ENCODE measurements at places on chromosomes 12 and 14.

- no peak for DNase-seq
Observed at GRCh38 chr12:53005215-53005985, 856 bp upstream of the EIF4B start.

DNA sequence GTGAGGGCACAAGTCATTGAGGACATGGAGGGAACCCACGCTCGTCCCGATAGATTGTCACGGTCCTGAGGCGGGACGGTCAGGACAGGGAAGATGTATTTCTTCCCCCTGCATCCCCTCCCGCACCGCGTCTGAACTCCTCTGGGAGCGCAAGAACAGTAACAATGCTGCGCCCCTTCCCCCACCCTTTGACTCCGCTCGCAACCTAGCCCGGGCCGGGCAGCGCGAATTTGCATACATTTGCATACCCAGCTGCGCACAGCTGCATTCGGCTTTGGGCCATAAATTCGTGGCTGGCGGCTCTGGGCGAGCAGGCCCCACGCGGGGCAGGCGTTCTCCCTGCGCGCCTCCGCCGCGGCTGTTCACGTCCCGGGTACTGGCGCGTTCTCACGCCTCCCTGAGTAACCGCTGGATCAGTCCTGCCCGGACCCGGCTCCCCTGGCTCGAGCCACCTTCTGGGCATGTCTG, 29.0 kb upstream of the SMUG1 start:
- DNase-seq, result no peak

DNA sequence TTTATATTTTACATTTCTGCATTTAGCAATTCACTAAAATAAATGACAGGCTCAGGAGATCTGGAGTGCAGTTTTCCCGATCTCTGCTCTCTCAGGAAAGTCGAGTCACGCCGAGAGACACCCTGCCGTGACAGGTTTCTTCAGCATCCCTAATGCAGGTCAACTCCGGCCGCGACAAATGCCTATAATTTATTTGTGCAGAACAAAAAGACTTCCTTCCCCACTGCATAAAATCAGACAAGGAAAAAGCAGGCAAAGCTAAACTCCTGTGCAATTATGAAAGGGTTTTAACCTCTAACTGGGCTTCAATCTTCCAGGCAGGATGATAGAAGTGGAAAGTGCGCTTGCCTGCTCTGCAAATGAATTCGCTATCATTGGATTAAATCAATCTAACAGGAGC, 28.1 kb downstream of the SPRING1 start:
- DNase-seq, result no peak

DNA sequence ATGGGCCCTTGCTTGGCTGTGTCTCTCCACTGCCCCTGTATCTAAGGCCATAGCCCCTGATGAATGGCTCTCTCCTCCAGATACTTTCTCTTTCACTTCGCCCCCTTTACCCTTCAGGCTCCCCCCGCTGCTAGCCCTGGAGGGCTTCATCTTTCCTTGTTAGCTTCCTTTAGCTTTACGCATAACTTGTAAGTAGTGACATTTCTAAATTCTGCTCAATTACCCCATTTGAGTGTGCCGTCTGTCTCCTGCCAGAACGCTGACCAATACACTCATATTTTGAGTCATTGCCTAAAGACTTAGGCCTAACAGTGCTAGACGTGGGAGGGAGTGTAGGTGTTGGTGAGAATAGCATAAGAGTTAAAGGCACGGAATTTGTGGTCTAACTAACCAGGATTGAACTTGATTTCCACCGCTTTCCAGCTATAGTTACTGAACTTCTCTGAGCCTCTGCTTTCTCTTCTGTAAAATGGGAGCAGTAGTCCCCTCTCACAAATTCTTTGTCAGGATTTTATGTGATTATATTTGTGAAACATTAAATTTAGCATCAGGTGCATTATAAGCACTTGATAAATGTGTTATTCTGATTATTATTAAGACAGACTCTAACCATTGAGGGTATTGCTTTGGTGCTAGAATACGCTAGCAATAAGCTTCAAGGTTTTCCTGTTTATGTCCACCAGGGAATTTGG, 129.3 kb downstream of the ZFP36L1 start:
- DNase-seq, result no peak

GRCh38 chr12:52235001-52235764, 2.1 kb downstream of the KRT7 start:
- no peak for DNase-seq

DNA sequence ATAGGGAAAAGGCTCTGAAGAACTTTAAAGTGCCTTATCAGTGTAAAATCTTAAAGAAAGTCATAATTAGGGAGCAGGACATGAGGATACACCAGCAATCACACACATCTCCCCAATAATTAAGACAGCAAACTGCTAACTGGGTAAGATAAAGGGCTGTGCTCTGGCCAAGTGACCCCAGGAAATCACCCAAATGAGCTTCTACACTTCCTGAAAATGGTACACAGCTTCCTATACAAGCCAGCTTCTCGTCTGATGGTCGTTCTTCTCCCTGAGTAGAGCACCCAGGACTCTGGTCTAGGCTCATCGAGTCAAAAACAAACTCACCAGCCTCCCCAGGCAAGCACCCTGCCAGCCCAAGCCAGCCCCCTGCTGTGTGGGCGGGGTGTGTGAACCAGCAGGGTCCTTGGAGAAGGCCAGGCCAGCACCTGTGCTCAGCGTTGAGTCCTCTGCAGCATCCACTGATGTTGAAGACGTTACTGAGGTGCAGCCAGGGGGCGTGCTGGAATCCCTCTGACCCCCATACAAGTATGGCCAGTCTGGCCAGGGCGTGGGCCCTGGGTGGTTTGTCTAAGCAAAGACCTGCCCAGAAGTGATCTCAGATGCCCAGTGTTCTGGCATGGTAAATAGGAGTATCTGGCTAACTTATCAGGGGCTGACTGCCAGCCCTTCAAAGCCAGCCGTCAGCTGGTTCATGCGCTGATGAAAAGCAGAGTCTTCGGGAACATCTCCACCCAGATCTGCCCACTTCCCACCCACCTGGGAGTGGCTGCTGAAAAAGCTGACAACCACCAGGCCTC, 41.4 kb downstream of the ACTN1 start:
- DNase-seq, result no peak

DNA sequence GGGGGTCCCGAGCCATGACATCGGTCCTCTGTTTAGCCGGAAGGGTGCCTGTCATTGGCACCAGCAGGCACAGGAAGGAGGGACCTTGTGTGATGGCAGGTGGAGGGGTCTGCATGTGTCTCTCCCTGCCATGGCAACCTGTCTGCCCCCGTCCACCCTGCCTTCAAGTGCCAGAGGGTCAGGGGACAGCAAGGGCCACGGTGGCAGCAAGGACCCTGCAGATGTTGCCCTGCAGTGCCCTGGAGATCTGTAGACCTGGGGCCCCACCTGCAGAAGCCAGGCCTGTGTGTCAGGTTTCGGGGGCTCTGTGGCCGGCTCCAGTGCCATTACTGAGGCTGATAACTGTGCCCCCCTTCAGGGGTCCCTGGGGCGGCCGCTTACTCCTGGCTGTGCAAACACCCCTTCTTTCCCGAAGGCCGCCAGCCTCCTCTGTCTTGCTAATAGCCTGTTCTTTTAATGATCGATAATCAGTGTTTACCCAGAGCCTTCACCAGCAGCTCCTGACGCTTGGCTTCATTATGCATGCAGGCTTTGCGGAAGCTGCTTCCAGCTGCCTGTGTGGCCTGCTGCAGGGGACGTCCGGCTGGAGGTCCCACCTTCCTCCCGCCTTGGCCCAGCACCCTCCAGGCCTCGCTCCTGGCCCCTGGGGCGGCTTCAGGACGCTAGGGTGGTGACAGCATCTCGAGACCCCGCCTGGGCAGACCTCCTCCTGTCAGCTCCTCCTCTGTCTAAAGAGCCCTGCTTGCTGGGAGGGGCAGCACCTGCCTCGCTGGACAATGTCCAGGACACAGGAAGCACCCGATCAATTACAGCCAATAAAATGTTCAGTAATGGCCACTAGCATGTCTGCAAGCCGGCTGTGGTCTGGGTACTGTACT, 153.0 kb downstream of the KIF26A start:
- no peak for DNase-seq

DNA sequence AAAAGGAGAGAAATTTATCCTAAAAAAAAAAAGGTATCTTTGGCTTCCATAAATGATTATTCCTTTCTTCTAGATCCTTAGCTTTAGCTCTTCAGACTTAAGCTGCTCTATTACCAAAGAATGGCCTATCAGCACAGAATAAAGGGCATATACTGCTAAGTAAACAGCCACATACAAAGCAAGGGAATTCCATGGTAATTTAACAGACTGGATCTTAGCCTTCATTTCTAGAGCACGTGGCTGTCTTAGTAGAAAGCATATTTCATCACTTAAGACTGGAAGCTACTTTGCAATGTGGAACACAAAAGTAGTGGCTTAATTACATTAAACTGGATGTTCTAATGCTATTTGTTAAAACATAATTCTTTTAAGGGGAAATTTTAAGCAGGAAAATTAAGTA, 23.1 kb downstream of the TMED10 start:
- DNase-seq, result no peak

GRCh38 chr14:100381395-100382105, 58.4 kb downstream of the SLC25A47 start:
- DNase-seq, result no peak

- no peak for DNase-seq
Observed at GRCh38 chr14:103472939-103473338, 49.7 kb downstream of the CKB start.

- DNase-seq, result no peak
Observed at GRCh38 chr14:88245321-88245720, 77.7 kb downstream of the KCNK10 start.

DNA sequence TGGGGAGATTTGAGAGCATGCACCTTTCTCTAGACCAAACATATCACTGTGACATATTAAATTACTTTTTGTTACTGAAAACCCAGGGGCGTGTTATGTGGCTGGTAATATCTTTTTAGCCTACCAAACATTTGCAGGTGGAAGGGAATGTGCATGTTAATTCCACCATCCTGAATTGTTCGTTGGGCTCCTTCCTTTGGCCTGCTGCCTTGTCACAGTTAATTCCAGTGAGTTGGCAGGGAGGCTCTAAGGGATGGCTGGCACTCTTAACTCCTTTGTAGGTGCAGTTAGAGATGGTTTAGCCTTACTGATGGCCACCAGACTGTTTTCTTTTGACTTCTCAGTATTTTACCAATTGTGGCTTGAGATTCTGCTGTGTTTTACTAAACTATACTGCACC, 64.5 kb downstream of the DIP2B start:
- DNase-seq, result no peak

- DNase-seq, result no peak
Observed at GRCh38 chr12:130792821-130793553, 46.1 kb downstream of the STX2 start.

DNA sequence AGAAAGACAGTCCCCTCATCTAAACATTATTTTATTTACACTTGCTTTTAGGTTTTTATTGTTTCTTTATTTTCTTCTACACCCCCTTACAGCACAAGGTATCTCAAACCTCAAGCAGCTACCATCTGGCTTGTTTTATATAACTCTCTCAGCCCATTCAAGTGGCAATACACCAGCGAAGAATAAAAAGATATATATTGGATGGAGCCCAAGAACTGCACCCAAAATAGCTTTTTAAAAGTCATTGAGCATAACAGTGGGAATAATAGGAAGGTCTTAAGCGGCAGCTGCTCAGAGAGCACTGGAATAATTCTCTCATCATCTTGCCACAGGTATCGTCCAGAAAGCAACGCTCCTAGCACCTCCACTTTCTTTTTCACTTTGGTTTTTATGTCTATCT, 322.5 kb downstream of the SYT1 start:
- DNase-seq, result no peak

DNA sequence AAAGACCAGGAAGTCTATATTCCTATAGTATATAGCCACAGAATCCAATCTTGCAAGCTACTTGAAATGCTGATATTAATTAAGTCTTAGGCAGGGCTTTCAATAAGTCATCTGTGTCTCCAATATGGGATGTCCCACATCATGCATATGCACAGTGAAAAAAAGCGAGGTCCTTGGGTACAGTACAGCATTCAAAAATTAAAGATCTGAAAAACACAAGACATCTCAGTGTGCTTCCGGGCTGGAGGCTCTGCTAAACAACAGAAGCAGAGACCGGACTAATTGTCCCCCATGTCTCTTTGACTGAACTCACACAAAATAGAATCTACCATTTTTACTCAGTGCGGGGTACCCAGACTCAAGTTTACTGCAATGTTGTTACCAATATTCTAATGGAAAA, 156.0 kb downstream of the DAD1 start:
- DNase-seq, result no peak

GRCh38 chr12:91191513-91192111, 9.0 kb upstream of the DCN start:
- no peak for DNase-seq

DNA sequence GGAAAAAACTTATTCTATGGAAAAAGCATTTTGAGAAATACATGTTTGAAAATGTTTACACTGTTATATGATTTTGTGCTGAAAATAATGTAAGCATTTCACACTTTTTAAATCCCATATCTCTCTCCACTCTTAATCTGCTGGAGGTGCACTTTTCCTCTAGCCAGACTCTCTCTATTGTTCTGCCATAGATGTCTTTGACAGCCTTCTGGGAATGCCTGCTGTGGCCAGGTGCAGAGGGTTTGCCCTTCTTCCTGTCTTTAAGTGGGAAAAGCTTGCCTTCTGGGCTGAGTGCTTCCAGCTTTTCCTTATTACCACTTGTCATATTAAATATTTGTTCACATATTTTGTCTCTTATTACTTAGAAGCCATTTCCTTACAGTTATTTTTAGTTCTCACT, 60.1 kb upstream of the PPM1H start:
- no peak for DNase-seq

DNA sequence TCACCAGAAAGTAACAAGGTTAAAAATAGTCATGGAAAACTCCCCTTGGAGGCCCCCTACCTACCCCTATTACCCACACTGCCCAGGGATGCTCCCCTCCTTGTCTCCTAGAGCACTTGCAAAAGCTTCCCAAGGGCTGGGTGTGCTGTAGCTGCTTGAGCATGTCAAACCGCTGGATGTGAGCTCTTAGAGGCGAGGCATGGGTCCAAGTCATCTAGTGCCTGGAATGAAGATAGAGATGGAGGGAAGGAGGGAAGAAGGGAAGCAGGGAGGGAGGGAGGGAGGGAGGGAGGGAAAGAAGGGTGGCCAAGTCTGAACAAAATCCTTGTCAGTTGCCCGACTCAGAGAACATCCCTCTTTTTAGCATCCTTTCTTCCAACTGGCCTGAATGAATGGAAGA, 43.1 kb downstream of the LTBP2 start:
- DNase-seq, result no peak

DNA sequence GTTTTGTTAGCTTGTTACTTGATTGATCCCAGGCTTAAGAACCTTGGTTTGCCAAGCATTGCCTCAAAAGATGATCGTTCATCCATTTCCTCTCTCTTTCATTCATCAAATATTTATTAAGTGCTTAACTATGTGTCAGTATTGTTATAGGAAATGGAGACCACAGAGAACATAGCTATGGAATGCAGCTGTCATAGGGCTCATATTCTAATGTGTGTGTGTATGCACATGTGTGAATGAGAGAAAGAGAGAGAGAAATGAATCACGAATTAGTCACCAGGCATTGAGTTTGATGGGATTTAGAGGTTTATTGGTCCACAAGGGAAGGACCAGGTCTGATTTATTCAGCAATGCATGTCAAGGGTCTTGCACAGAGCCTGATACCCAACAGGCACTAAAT, 71.0 kb upstream of the FBXO21 start:
- no peak for DNase-seq

GRCh38 chr12:94536040-94536965, 76.6 kb upstream of the CEP83 start:
- no peak for DNase-seq
